Activated CD8-positive, alpha-beta memory T cell treated with anti-CD3 and anti-CD28 coated beads for 4 hours (primary cell): ENCODE measurements at places on chromosomes 11 and 22.

GRCh38 chr22:45159652-45160462 is 3.9 kb upstream of the NUP50 start:
- DNase-seq = no peak

- peak; percentile 49 for DNase-seq
These were observed 27.3 kb downstream of the ARHGEF17 start for GRCh38 chr11:73335204-73335923.

DNA sequence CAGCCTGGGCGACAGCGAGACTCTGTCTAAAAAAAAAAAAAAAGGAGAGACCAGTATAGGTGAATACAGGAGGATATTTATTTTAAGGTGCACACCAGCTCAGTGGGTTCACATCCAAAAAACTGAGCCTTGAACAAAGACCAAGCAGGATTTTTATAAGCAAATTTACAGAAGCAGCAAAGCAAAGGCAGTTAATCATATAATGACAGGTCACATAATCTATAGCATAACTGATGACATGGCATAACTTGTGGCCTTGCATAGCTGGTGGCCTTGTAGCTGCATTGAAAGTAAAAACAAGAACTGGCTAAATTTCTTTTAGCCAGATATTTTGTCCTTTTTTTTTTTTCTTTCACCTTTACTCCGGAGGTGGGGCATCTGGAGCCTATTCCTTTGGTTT is 2.7 kb upstream of the PLAAT3 start:
- DNase-seq = no peak

GRCh38 chr11:57085611-57086010 is 96.1 kb upstream of the LRRC55 start:
- no peak for DNase-seq

DNA sequence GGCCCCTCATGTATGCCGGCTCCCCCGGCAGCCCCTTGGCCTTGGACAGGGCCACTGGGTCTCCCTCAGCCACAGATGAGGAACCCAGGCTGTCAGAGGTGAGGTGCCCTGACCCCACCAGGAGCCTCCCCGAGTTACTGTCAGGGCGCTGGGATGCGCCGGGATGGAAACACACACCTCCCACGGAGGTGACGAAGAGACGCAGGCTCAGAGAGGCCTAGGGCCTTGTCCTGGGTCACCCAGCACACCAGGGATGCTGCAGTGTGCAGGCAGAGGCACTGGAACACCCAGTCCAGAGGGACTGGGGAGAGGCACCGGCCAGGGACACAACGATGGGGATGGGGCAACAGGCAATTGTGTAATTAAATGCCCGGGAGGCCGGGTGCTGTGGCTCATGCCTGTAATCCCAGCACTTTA is 81.2 kb upstream of the PRR5 start:
- no peak for DNase-seq

DNA sequence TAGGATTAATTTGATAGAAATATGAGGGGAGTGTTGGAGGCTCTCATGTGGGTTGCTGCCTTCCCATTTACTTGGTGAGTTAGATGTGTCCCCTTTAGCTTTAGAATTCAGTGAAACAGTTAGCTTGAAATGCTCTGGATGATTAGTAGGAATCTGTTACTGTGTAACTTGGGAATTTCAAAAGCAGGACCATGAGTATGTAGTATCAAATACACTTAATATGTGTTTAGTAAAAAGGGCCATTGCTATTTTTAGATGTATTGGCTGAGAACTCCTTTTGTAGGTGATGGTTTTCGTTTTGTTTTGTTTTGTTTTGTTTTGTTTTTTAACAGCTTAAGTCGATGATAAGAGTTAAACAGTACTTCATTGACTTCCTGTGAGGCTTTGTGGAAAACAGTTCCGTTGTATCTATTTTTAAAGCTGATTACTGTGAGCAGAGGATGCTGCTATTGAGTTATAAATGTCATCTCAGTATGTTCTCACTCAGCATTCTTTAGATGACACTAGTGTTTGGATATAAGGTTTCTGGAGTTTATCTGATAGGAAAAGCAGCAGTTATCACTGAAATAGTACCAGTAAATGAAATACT is 53.5 kb downstream of the MCAM start:
- DNase-seq = no peak

GRCh38 chr11:60785806-60786361 is 751 bp downstream of the MS4A10 start:
- DNase-seq = no peak

- DNase-seq = no peak
These were observed 1286.5 kb upstream of the TENM4 start for GRCh38 chr11:80727315-80727714.

DNA sequence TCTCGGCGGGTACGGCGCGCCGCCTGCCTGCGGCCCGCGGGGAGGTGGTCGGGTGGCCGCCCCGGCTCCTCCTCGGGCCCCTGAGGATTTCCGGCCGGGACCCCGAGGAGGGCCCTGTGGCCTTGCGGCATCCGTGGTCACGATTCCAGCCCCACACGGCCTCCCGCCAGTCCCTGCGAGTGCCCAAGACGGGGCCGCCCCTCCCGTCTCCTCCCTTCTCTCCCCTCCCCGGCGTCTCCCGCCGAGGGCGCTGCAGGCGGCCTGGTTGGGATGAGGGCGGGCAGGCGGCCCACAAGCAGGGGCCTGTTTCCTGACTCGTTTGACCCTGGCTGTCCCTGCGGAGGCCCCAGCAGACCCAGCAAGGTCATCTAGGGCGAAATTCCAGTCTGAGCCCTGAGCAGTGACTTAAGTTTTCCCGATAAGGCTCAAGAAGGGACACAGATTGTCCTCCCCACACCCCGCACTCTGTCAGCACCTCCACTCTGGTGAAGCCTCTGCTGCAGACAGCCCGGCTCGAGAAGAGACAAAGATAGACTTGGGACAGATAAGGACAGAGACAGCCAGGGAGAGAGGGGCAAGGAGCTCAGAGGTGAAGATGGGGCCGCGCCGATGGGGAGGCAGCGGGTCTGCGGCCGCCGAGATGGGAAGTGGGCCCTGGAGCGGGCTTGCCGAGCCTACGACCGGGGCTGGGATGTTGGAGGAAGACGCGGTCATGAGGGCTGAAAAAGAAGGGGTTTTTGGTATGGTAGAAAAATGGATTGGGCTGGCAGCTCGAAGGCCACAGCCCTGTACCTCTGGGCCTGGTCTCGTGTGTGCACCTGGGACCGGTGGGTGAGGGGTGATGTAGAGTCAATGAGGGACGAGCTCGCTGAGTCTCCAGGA is 95.0 kb downstream of the SWAP70 start:
- DNase-seq = peak; percentile 13

DNA sequence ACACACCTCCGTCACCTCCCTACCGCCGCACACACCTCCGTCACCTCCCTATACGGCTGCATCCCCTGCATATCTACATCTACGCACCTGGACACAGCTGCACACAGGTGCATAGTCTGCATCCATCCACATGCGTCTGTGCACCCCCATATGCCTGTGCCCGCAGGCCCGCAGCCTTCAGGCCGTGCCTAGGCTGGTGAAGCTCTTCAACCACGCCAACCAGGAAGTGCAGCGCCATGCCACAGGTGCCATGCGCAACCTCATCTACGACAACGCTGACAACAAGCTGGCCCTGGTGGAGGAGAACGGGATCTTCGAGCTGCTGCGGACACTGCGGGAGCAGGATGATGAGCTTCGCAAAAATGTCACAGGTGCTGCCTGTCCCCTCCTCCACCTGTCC is 4.8 kb downstream of the PKP3 start:
- no peak for DNase-seq

- DNase-seq = no peak
These were observed 904 bp downstream of the SLC35F2 start for GRCh38 chr11:107857550-107858216.

DNA sequence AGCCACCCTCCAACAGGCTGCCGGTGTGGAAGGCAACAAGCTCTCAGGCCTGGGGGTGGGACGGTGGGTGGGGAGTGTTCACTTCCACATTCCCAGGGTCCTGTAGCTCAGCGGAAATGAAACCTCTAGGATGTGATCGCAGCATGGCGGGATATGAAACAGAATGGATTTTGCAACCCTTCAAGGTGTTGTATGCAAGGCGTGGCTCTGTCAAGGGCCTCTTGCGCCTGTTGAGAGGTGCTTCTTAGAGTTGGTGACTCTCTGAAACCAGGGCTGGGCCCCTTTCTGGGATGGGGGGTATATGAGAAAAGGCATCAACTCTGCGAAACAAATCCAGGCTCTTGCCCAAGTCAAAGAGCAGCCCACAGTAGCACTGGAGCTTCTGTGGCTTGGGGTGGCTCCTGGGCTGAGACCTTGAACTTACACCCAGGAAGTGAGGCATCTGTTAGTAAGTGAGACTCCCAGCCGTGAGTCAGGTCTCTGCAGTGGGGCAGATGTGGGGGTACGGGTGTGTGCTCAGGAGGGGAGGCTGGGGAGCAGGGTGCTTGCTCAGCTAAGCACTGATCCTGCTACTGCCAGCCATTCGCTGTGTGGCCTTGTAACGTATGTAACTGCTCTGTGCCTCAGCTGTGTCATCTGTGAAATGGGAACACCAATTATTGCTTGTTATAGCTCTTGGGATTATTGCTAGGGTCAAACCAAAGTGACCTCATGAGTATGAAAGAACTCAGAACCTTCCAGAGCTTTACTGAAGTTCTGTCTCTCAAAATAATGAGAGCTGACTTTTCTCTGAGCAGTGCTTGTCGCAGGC is 28.3 kb downstream of the NECTIN1 start:
- no peak for DNase-seq

DNA sequence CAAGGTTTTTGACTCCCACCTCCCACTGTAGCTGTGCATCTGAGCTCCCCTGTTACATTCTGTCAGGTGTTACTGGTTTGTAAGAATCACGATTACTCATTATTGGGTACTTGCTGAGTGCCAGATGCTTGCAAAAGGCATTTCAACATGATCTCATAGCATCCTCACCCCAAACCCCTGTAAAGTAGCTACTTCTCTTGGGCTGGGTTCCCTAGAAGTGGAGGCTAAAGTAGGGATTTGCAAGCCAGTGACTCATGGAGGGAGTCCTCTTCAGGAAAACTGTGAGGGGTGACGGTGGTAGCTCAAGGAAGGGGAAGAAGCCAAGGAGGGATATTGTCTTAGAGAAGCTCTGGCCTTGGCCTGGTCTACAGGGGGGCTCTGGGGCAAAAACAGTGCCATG is 78.6 kb downstream of the TIMP3 start:
- no peak for DNase-seq

DNA sequence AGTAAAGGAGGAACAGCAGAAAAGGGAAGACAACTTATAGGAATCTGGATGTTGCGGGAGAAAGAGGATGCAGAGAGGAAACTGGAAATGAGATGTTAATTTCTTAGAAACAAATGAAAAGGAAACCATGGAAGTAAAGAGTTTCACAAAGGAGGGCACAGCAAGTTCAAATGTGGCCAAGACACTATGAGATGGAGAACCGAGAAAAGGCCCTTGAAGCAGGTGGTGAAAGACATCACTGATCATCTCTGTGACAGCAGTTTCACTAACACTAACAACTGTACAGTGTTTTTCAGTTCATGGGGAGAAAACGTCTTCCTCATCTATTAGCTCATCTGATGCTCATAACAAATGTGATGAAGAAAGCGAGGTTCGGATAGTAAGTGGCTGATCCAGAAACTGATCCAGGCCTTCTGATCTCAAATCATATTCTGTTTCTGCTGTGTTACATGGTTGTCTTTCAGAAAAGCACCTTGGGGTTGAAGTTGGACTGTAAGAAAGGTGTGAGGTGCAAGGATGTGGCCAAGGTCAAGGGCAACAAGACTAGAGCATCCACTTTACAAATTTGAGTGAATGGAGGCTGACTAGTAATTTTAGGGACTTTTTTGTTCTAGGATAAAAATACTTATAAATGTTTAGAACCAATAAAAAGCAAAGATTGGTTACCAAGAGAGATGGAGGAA is 492.1 kb upstream of the CADM1 start:
- no peak for DNase-seq

DNA sequence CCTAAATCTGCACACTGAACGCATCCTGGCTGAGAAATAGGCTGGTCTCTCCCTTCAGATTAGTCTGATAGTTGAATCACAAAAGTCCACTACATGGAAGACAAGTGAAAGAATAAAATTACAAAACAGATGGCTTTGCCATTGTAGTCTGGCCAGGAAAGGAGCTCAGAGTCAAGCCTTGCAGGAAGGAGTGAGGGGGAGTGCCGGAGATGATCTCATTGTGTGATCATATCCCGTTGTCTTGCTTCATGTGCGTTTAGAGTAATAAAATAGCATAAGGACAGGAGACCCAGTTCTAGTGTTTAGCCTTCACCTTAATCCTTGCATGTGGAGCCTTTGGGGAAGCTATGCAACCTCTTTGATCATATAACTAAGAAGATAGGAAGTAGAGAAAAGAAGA is 666.7 kb upstream of the RAG2 start:
- no peak for DNase-seq

GRCh38 chr11:123580557-123581275 is 73.7 kb downstream of the SCN3B start:
- peak; percentile 18 for DNase-seq

DNA sequence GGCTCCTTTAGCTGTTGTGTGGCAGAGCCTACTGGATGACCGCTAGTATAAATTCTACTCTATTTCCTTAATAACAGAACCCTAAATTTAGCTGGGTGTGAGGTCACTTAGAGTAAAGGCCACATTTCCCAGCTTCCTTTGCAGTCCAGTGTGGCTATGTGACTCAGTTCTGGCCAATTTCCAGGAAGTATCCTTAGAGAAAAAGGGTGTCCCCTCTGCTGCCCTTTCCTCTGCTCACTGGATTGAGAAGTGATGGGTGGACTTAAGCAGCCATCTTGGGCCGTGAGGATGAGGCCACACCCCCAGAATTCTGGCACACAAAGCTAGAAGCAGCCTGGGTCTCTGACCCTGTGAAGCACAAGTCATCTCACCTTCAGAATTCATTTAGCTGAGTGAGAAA is 11.7 kb upstream of the RASD2 start:
- no peak for DNase-seq

GRCh38 chr11:34273099-34273498 is 84.7 kb downstream of the ABTB2 start:
- no peak for DNase-seq

- DNase-seq = no peak
These were observed 9.6 kb downstream of the NEAT1 start for GRCh38 chr11:65432100-65432650.

DNA sequence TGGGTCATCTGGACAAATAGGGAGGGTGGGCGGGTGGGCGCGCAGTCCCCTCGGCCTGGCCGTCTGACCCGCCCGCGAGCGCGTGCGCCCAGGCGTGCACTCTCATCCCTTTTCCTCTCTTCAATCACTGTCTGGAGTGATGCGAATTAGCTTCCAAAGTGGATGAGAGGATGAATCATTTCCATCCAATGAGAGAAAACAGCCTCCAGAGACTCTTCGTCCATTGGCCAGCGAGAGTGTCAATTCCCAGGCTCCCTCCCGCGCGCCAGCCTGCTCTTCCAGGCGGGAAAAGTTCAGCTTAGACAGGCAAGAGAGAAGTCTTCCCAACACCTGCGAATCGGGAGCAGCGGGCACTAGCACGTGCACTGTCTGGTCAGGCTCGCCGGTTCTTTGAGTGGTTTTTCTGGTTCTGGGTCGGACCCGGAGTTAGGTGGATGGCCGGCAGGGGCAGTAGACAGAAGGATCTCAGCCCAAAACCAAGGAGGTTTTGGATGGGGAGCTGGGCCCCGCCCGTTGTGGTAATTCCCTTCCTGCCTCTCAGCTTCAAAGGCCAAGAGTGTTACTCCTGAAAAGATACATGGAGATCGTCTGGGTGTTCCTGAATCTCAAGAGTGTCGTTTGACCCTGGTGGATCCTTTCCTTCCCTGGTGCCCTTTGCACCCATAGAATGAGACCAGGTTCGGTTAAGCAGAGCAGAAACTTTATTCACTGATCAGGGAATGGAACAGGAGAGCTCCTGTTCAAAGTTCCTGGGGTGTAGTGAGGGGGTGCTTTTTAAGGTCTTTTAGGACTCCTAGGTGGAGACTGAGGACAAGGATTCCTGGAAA is 33.4 kb upstream of the GLYATL1 start:
- DNase-seq = no peak

- no peak for DNase-seq
These were observed 85.7 kb upstream of the LIN7C start for GRCh38 chr11:27592098-27592780.
